Panc1 (cell line): ENCODE measurements at places on chromosomes 5 and 9.

DNA sequence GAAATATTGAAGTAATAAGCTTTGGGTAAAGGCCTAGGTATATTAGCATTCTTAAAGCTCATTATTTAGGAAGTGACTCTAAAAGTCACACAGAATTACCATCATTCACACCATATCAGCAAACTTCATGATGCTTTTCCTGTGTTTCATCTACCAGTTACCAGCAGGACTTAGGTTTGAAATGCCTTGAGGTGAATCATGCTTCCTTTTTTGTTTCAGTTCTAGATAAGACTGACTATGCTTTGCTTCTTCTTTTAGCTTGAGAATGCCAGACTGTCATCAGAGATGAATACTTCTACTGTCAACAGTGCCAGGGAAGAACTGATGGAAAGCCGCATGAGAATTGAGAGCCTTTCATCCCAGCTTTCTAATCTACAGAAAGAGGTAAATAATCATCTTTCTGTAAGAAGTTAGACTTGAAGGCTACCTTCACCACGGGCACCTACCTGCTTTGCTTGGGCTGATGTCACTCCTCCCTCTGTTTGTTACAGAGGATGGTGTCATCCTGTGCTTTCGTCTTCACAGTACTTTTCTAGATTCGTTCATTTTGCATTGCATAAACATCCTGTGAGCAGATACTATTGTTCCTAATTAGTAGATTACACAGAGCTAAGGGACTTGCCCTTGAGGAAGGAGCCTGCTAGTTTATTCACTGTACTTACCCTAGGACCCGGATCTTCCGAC lies 34.7 kb downstream of the LMNB1 start:
- H3K4me3 ChIP-seq: no peak overlapping the region
- no peaks in the 10 kb centered on the region for H3K27me3 ChIP-seq
- no peaks in the 10 kb centered on the region for H3K4me1 ChIP-seq
- no peak for DNase-seq

DNA sequence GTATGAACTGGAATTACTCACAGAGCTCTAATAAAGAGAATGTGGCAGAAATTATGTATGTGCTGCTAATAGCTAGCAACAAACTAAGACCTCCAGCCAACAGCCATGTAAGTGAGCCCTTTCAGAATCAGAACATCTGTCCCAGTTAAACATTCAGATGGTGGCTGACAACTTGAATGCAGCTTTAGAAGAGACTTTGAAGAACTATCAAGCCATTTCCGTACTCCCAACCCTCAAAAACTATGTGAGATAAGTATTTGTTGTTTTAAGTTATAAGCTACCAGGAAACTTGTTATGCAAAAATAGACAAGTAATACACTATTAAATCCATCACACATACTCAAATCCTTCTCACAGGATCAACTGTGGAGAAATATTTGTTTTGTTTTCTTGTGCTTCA lies 205.2 kb upstream of the EDIL3 start:
- no peak overlapping the region for H3K27ac ChIP-seq
- no peaks in the 10 kb centered on the region for H3K4me1 ChIP-seq
- H3K36me3 ChIP-seq: no peaks in the 10 kb centered on the region
- H3K4me3 ChIP-seq: no peak overlapping the region
- no peaks in the 10 kb centered on the region for H3K27me3 ChIP-seq

DNA sequence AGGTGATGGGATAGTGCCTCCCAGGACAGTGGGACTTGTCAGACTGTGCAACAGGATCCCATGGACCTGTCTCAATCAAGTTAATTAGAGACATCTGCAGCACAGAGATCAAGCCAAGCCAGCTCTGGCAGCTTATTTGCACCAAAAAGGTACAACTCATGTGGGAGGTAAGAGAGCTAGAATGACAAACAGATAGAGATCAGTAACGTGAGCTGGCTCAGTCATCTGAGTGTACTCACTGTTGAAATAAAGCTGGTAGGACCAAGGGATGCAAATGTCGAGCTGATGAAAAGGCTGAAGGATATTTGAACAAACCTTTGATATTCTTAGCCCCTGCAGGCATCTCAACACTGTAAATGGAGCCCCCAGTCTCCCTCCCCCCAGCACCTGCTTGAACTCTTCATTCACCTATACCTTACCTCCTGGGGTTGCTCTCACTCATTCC lies 198.1 kb downstream of the EFNA5 start:
- H3K27ac ChIP-seq: peak overlapping the region; percentile 31
- H3K4me3 ChIP-seq: no peak overlapping the region
- H3K4me1 ChIP-seq: peaks cover 53% of the 10 kb centered on the region
- H3K27me3 ChIP-seq: no peaks in the 10 kb centered on the region

GRCh38 chr5:120052916-120053828 lies 410.9 kb upstream of the PRR16 start:
- no peaks in the 10 kb centered on the region for H3K36me3 ChIP-seq
- no peaks in the 10 kb centered on the region for H3K27me3 ChIP-seq
- DNase-seq: no peak
- H3K4me3 ChIP-seq: no peak overlapping the region
- H3K27ac ChIP-seq: no peak overlapping the region

GRCh38 chr5:101206534-101206933 lies 303.5 kb upstream of the ST8SIA4 start:
- no peak overlapping the region for H3K27ac ChIP-seq
- DNase-seq: no peak
- no peaks in the 10 kb centered on the region for H3K4me1 ChIP-seq
- no peak overlapping the region for H3K4me3 ChIP-seq
- H3K27me3 ChIP-seq: no peaks in the 10 kb centered on the region
- no peaks in the 10 kb centered on the region for H3K36me3 ChIP-seq

- peaks cover under 1% of the 10 kb centered on the region; the same call in 1 of the 2 replicates for H3K4me1 ChIP-seq
- no peak overlapping the region for H3K4me3 ChIP-seq
- H3K27me3 ChIP-seq: no peaks in the 10 kb centered on the region
- no peak overlapping the region for H3K27ac ChIP-seq
- DNase-seq: no peak
Observed at GRCh38 chr9:136784997-136785361, 6.2 kb upstream of the TMEM141 start.

- no peaks in the 10 kb centered on the region for H3K27me3 ChIP-seq
- no peak overlapping the region for H3K27ac ChIP-seq
- H3K4me1 ChIP-seq: no peaks in the 10 kb centered on the region
- DNase-seq: no peak
Observed at GRCh38 chr9:80400624-80401230, 829.0 kb downstream of the TLE4 start.

DNA sequence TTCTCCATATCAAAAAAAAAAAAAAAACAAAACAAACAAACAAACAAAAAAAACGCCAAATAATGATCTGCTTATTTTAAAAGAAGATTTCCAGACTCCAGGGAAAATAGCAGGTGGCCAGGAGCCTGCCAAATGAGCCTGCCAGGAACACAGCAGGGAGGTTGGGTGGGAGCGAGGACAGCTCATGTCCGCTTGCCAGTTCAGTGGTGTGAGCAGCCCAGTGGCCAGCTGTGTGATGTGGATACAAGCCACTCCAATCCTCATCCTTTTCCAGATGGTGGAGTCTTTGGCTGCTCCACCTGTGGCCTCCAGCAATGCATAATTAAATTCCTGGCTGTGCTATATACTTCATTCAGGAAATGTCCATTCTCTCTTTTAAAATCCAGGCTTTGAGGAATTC lies 1025.1 kb upstream of the C9orf72 start:
- DNase-seq: no peak
- no peak overlapping the region for H3K27ac ChIP-seq
- H3K4me1 ChIP-seq: no peaks in the 10 kb centered on the region
- H3K36me3 ChIP-seq: no peaks in the 10 kb centered on the region
- H3K4me3 ChIP-seq: no peak overlapping the region
- H3K27me3 ChIP-seq: no peaks in the 10 kb centered on the region

DNA sequence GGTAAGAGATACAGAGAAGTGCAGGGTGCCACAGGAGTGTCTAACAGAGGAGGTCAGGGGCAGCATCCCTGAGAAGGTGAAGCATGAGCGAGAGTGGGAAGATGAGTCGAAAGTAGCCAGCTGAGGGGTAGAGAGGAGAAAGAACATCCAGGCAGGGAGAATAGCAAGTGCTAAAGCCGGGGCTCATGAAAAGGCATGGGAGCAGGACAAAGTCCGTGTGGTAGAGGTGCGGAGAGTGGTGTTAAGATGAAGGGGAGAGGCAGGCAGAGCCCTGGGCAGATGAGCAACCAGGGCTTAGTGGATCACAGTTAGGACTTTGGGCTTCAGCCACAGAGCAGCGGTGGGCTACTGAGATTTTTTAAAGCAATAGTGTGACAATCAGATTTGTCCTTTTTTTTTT lies 10.5 kb downstream of the SLC22A5 start:
- H3K4me1 ChIP-seq: no peaks in the 10 kb centered on the region
- no peak overlapping the region for H3K4me3 ChIP-seq
- DNase-seq: no peak
- no peaks in the 10 kb centered on the region for H3K27me3 ChIP-seq
